ENCODE measurements at places on chromosomes 4 and X.

DNA sequence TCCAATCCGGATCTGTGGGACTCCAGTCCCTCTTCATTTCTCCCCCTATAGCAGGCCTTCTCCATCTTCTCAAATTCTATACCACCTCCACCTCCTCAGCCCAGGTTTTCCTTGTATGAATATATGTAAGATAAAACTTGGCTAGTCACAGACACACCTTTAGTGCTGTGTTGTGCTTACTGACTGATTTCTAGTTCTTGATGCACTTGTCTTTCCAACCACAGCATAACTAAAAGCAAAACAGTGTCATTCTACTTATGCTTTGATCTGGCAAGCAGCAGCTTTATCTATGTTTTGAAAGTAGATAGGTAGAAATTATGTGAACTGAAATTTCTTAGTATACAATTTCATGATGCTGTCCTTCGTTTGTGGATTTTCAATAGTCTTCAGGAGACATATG is 47.5 kb downstream of the CCNI start:
- no peak for DNase-seq

GRCh38 chr4:110106931-110107296 is 91.5 kb downstream of the ELOVL6 start:
- no peak for DNase-seq

DNA sequence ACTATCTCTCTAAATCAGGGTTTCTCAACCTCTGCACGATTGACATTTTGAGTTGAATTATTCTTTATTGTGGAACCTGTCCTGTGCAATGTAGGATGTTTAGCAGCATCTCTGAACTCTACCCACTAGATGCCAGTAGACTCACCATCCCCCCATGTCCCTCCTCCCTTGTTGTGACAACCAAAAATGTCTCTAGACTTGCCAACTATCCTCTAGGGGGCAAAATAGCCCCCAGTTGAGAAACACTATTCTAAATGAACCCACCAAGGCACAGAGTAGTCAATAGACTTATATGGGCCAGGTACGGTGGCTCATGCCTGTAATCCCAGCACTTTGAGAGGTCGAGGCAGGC is 49.1 kb upstream of the GAB1 start:
- no peak for DNase-seq

- no peak for DNase-seq
These were observed 72.2 kb upstream of the MXD4 start for GRCh38 chr4:2333916-2334644.

DNA sequence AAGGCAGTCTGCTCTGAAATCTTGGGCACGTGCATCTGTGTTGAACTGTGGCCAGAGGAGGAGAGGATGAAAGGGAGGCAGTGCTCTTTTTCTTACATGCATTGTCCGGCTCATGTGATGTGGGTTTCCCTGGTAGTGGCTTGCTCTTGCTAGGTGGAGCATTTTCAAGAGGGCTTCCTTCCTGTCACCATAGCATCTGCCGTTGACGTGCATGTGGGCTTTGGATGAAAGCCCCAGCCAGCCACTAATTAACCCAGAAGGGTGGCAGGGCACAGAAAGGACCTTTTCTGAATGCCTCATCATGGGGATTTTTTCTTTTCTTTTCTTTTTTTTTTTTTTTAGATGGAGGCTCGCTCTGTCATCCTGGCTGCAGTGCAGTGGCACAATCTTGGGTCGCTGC is 121.3 kb downstream of the GPR143 start:
- DNase-seq, result no peak

DNA sequence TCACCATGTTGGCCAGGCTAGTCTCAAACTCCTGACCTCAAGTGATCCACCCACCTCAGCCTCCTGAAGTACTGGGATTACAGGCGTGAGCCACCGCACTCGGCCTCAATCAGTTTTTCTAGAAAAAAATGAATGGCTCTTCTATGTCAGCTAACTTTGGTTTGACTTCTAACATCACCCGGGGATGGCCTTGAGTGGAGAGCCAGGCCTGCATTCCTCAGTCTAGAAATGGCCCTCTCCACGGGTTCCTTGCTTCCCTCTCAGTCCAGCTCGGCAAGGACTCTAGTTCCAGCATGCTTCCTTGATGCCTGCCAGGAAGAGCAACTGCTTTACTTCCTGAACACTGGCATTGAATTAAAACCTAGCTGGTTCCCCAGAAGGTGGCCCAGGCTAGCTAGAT is 39.0 kb downstream of the SLC25A5 start:
- no peak for DNase-seq

DNA sequence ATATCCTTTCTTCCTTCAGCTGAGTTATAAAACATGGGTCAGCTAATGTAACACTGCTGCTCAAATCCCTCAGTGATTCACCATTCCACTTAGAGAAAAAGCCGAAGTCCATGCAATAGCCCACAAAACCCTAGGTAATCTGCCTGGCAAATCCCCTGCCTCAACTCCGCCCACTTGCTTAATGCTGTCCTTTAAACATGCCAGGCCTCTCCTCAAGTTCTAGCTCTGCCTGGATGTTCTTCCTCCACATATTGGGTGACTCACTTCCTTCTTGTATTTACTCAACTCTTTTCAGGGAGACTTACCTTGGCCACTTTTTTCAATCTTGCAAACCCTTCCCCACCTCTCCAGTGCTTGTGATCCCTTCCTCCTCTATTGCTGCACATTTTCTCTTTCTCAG is 89.8 kb downstream of the EMCN start:
- DNase-seq, result no peak

DNA sequence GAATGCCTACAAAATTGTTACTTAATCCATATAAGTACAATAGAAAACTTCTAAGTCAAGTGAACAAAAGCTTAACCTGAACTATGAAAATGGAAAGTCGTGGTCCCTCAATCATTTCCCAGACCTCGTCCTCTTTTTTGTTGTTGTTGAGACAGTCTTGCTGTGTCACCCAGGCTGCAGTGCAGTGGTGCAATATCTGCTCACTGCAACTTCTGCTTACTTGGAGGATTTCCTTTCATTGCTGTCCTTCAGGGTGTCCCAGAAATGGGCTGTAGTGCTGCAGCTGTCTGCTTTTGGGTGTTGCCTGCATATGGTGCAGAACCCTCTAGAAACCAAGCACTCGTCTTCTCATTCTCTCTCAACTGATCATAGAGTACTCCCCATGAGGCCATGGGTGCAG is 75.0 kb upstream of the IL2 start:
- no peak for DNase-seq

DNA sequence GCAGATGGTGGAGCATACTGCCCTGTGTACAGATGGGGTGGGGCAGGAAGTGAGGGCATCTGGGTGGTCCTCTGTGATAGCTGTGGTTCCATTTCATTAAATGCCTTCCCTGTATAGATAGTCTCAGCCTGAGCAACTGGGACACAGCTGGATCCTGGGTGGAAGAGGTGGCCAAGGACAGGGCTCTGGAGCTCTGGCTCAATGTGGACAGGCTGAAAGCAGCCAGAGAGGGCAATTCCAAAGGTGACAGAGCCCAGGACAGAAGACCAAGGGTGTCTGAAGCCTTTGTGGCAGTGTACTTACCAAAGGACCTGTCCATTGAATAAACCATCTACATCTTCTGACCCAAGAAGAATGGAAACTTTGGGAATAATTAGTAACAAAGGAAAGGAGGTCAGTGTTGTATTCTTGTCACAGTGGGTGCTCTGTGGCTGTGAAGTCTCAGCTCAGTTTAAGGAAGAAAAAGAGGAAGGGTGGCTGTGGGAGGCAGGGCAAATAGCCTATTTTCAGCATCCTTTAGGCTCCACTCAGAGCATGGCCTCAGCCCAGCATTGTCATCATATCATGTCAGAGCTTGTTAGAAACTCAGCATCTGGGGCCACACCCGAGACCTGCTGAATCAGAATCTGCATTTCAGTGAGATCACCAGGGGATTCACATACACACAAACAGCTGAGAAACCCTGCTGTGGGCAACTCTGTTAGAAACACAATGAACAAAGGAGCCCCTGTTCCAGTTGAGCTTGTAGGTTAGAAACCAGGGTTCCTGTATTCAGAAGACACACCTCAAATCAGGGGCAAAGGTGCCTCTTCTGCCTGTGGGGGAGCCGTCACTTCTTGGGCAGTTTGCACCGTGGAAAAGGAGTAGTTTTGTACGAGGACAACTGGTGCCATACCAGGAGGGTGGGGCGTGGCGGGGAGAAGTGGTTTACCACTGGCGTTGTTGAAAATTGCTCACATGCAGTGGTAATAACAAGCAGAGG is 168.6 kb downstream of the PTTG2 start:
- peak; percentile 58 for DNase-seq

DNA sequence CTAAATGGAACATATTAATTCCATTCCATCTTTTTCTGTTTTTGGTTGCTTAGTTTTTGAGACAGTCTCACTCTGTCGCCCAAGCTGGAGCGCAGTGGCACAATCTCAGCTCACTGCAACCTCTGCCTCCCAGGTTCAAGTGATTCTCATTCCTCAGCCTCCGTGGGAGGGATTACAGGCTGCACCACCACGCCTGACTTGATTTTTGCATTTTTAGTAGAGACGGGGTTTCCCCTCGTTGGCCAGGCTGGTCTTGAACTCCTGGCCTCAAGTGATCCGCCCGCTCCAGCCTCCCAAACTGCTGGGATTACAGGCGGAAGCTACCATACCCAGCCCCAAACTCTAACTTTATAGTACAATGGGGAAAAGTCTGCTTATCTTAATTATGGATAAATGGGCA is 11.2 kb downstream of the HNRNPD start:
- no peak for DNase-seq

DNA sequence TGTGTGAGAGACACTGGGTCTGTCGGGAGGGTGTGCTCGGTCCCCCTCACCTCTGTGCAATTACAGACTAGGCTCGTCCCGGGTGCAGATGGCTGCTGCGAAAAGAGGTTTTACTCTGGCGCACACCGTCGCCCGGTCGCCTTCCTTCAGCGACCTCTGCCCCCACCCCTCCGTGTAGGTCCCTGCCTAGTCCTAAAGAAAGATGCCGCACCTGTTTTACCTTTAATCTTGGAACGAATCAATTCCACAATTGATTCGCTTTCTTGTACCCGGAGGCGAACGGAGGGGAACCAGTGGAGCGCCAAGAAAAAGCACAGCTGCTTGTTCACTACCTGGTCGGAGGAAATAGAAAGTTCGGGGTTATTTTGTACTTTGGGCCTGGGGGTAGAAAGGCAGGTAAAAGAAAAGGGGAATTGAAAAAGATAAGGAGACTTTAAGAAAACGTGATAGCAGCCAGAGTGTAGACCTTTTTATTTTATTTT is 1.2 kb downstream of the NPNT start:
- DNase-seq, result no peak

- DNase-seq, result no peak
These were observed 29.5 kb upstream of the C4orf54 start for GRCh38 chr4:99687120-99687519.

DNA sequence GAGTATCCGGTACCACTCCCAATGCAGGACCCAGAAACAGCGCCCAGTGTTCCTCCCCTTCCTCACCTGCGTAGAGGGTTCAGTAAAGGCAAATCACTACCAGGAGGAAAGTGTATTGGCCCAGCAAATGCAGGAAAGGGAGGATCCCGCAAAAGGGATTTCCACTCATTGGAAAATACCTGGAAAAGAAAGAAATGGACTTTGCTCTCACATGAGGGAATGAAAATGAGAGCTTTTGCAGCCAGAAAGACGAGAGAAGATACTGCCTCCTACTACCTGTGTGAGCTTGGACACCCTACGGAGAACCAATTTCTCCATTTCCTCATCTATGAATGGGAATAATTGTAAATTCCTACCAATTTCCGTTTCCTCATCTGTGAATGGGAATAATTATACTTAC is 184.1 kb upstream of the PPARGC1A start:
- no peak for DNase-seq

GRCh38 chr4:123974386-123975149 is 578.0 kb downstream of the SPRY1 start:
- no peak for DNase-seq

DNA sequence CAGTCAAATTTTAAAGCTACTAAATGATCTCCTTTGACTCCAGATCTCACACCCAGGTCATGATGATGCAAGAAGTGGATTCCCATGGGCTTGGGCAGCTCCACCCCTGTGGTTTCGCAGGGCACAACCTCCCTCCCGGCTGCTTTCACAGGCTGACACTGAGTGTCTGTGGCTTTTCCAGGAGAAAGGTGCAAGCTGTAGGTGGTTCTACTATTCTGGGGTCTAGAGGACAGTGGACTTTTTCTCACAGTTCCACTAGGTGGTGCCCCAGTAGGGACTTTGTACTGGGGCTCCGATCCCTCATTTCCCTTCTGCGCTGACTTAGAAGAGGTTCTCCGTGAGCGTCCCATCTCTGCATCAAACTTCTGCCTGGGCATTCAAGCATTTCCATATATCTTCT is 845.2 kb downstream of the PCDH18 start:
- peak; percentile 49 for DNase-seq

DNA sequence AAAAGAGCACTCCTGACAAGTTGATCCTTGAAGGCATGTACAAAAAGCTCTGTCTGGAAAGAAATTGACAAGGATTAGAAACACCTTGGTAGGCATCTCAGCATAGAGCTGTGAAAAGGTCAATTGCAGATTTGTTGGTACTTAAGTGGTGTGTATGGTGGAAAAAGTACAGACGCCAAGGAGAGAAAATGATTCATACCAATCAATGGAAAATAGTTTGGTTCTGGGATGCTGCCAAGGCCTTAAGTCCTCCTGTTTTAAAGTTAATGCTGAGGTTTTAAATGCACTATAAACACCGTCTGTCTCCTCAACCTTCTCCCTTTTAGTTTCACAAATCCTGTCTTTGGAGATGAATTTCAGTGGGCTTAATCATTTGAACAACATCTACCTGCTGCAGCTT is 524.1 kb downstream of the IL15 start:
- no peak for DNase-seq

DNA sequence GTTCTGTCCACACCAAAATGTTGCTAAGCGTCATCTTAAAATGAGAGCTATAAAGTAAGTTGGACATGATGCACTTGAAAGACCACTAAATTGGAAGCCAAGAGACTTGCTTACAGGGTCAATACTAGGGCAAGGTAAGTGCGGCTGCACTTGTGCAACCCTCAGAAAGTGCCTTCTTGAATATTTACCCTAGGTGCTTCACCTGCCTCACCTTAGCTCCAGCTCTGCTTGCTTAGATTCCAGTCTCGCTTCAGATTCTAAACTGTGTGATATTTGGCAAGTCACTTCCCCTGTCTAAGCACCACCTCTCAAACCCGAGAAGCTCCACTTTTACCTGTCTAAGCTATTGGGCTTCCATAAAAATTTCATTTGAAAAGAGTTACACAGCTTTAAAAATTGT is 136.5 kb downstream of the GRIA3 start:
- DNase-seq, result no peak

DNA sequence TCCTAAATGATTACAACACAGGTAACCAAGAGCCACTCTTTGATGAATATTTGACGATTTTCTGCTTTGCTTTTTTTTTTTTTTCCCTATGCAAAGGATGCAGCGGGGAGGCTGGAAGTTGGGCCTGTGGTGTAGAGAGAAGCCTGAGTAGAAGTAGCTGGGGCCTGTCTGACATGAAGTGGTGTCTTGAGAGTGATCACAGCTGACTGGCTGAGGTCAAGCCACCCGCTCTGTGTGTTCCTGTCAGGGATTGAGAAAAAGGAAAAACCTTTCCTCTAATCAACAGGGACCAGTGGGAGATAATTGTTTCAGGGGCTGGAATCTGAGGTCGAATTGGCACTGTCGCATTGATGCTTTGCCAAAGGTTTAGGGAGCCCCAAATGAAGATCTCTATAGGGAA is 258.7 kb downstream of the GRIA3 start:
- no peak for DNase-seq
